Dermis blood vessel endothelial cell (primary cell): ENCODE measurements at places on chromosomes 1 and 21.
A peak's percentile ranks its signal among the peaks of the same experiment; 100 is the strongest.

GRCh38 chr1:186212568-186213224, 162.4 kb downstream of the TPR start:
- peak; percentile 93 for DNase-seq

DNA sequence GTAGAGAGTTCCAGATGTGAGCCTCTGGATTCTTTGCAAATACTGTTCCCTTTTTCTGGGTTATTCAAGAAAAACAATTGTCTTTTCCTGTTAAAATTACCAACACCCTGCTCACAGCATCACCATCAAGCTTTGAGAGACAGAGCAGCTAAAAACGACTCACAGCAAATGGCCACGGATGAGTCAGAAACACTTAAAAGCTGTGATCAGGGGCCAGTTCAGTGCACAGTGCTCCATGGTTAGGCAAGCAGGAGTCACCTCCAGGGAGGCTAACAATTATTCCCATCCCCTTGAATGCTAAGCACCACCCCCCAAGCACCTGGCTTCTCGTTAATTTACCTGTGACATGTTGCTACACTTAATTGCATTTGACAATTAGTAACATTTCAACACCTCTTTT, 128.4 kb upstream of the CAMK1G start:
- no peak for DNase-seq

GRCh38 chr1:67675800-67676199, 9.2 kb upstream of the GADD45A start:
- no peak for DNase-seq

DNA sequence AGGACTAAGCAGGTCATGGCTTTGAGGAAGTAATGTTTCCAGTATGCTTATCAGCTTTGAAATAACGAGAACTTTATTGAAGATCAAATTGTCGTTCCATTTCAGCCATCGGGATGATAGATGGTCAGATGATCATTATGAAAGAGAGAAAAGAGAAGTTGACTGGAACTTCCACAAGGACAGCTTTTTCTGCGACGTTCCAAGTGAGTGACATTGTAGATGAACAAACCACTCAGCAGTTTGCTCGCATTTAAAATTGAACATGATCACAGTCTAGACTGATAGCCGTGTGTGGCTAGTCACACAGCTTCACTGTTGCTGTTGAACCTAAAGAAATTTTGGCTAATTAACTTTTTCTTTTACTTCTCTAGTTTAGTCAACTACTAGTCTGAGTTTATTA, 151.1 kb downstream of the TLR5 start:
- DNase-seq, result no peak

GRCh38 chr1:157618190-157618589, 20.3 kb upstream of the FCRL4 start:
- no peak for DNase-seq

GRCh38 chr1:149945206-149945605, 8.5 kb upstream of the MTMR11 start:
- DNase-seq, result no peak

- DNase-seq, result no peak
These were observed 1.3 kb downstream of the USP24 start for GRCh38 chr1:55213885-55214211.

- DNase-seq, result no peak
These were observed 7.6 kb downstream of the GNB1 start for GRCh38 chr1:1883092-1883873.
